Lung (tissue), 17 donors: ENCODE measurements at places on chromosomes 6 and 20.

- DNase-seq: no peak
Measured at GRCh38 chr6:144758602-144759001, 473.5 kb downstream of the UTRN start.

GRCh38 chr6:26003102-26003694 lies 40.6 kb downstream of the TRIM38 start:
- peak; percentile 67 for DNase-seq

DNA sequence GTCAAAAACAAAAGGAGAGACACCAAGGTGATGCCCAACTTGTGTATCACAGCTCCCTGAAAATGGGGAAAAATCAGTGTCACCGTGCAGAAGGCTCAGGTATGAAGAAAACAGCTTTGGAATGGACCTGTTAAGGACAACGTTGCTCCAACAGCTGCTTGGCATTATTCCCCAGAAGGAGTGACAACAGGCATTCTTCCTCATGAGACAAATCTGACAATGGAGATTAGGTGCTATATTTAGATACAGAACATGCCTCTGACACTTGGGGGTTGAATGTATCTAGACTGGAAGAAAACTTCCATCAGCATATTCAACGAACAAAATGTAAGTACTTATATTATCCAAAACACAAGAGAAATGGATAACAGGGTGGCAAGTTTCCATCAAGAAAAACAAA lies 87.7 kb downstream of the MBOAT1 start:
- DNase-seq: no peak

GRCh38 chr6:20404641-20405032 lies 3.0 kb downstream of the E2F3 start:
- DNase-seq: peak; percentile 74

DNA sequence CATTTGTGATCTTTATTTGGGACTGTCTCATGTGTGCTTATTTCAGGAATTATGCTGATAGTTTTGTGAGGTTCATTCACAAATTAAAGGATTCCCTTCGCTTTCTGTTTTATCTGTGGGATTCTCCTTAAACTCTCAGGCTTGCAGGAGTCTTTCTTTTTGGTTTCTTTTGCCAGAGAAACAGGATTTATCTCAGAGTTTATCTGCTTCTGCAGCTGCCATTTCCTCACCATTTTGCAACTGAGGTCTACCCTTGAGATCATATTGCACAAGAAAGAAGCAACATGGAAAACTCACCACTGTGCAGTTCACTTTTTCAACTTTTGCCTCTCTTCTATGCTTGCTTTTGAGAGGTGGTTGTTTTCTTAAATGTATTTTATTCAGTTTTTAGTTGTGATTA lies 201.0 kb downstream of the PRL start:
- peak; percentile 52 for DNase-seq
